ENCODE measurements at places on chromosomes 3 and 15.
A peak's percentile ranks its signal among the peaks of the same experiment; 100 is the strongest.

- no peak for DNase-seq
These were observed 47.9 kb upstream of the SYNM start for GRCh38 chr15:99057020-99057419.

DNA sequence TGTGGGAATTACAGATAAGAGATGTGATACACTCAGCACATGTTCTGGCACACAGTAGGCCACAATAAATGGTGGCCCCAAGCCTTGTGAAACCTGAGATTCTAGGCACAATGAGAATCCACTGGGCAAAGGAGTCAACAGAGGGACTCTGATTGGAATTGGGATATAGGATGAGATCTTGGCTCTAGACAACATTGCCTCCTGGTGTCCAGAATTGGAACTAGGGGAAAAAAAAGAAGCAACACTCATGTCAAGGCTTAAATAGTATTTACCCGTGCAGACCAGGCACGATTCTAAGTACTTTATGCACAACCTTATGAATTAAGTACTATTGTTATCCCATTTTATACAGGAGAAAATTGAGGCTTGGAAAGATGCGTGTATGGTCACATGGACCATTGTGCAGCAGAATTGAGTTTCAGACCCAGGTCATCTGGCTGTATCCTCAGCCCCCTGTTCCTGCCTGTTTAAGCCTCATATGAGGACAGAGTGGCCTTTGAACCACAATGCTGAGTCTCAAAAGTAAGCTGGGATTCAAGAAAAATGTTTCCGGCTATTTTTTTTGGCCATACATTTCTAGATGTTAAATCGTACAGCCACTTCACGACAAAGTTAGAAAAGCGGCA, 124.8 kb downstream of the SV2B start:
- no peak for DNase-seq

- no peak for DNase-seq
These were observed 66.1 kb upstream of the NPHP3 start for GRCh38 chr3:132788301-132788671.

- no peak for DNase-seq
These were observed 909.1 kb upstream of the ROBO1 start for GRCh38 chr3:80676866-80677265.

DNA sequence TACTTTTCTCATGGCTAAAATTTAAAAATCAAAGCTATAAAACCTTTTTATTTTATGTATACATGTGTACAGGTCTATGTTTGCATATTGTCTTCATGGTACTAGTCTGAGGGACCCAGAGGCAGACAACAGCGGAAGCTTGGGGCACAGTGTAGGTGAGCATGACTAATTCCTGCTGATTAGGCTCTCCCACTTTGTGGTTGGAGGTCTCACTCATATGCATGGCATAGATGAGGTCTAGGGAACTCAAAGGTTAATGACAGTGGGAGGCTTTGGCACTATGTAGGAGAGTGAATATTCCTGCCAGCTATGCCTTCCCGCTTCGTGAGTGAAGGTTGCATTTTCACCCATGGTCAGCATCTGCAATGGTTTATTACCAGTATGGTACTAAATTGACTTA, 47.5 kb upstream of the AADACL2 start:
- no peak for DNase-seq

- DNase-seq: no peak
These were observed 409.2 kb downstream of the DIPK2A start for GRCh38 chr3:144380849-144381248.

GRCh38 chr3:141950572-141951493, 74.4 kb downstream of the ATP1B3 start:
- DNase-seq: no peak

DNA sequence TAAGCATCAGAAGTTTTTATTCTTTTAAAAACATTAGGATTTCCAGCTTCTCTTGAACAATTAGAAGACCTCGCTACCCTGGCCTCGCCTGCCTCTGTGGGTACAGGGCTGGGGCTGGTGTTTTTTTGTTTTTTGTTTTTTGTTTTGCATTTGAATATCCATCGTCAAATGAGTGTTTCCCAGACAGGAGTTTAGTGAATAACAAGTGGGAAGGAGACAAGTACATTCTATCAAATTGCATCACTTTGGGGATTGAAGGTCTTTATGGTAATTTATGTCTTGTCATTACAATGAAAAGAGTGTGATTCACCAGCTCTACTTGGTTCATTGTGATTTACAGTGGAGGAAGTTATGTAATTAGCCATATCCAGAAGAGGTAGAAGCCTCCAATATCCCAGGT, 161.1 kb upstream of the UBE2E1 start:
- DNase-seq: no peak

- DNase-seq: peak; percentile 62
These were observed 559 bp downstream of the SENP5 start for GRCh38 chr3:196868297-196868661.

DNA sequence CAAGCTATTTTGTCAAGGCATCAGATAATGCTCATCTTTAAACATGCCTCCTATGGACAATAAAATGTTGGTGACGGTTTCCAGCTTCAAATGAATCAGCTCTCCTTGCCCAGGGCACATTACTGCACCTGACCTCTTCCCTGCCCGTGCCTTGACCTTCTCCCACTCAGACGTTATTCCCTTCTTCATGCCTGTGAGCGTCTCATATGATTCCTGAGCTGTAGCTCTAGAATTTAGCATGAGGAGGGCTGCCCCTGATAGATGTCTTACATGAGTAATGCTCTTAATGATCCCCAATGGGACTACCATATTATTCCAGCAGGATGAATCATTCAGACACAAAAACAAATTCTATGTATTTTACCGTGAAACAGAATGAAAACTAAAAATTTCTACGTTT, 762.7 kb downstream of the ROBO1 start:
- DNase-seq: no peak

Data from mesothelial cell of epicardium (in vitro differentiated cells).